ENCODE measurements at places on chromosomes 3 and 15.

- DNase-seq: no peak
These were observed 47.5 kb upstream of the SNRK start for GRCh38 chr3:43238801-43239200.

DNA sequence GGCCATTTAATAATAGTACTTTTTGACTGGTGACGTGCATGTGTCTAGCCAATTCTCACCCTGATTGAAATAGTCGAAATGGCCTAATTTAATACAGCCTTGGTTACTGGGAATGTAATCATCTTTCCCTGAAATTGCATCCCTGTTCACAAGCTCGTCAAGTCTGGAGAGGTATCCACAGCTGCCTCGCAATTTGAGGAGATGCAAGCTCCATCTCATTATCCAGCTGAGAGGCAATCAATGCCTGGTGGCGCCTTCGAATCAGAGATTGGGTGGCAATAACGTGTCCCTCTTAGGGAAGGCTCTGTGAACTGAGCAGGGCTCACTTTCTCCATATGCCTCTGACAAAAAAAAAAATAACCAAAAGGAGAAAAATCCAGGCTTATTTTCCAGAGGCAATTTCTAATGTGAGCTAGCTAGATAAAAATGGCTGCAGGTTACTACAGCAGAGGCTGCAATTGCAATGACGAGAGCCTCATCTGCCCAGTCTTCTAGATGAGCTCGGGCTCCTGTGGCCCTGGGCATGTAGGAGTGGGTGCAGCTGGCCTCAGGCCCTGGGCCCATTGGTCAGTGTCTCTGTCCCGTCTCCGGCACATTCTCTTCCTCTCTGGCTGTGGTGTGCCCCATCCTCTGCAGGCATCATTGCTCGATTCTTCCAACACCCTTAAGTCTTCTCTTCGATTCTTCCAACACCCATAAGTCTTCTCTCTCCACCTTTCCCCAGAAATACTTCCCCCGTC, 487.5 kb downstream of the GABRG3 start:
- no peak for DNase-seq

DNA sequence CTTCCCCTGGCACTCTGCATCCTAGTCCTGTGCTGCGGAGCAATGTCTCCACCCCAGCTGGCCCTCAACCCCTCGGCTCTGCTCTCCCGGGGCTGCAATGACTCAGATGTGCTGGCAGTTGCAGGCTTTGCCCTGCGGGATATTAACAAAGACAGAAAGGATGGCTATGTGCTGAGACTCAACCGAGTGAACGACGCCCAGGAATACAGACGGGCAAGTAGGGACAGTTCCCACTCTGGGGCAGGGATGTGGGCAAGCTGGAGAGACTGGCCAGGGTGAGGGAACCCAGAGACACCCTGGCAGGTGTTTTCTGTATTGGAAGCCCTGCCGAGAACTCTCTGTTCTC, 247 bp downstream of the FETUB start:
- DNase-seq: no peak

- no peak for DNase-seq
These were observed 13.1 kb downstream of the PARL start for GRCh38 chr3:183871541-183871940.

GRCh38 chr15:32020156-32020555, 10.2 kb upstream of the CHRNA7 start:
- no peak for DNase-seq

GRCh38 chr3:108518895-108519294, 8.5 kb upstream of the MYH15 start:
- DNase-seq: no peak

GRCh38 chr3:67045711-67046465, 47.8 kb downstream of the KBTBD8 start:
- DNase-seq: no peak

GRCh38 chr15:67820992-67821783, 4.1 kb upstream of the SKOR1 start:
- DNase-seq: peak; percentile 57

DNA sequence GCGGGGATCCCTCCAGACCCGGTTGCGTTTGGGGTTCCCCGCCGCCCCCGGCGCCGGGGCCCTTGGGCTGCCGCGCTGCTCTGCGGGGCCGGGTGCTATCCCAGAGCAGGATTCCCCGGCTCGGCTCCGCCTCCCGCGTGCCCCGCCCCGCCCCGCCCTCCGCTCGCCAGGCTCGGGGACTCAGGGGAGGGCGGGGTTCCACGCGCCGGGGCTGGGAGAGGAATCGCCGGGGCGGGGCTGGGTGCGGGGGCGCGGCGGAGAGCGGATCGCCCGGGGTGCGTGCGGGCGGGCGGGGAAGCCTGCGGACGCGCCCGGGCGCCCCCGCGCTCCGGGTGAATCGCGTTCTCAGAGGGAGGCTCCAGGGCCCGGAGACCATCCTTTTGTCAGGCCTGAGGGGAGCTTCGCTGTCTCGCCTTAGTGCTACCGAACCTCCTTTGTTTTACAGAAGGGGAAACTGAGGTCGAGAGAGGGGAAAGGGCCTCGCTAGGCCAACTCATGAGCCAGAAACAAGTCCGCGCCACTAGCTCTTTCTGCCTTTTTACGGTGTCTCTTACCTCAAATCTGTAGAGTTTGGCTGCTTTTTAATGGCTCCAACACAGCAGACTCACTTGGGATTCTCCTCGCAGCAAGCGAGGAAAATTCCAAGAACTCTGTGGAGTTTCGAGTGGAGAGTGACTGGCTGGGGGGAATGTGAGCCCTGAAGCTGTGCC, at the start of gene TMEM158:
Gene TMEM158, minus strand, starts transcription at position 82 of the 710 bp plus-strand sequence. CDS start 260 bp downstream, outside the sequence.
- DNase-seq: peak; percentile 85

GRCh38 chr15:68400066-68400456, 31.9 kb downstream of the ITGA11 start:
- DNase-seq: no peak

- DNase-seq: no peak
These were observed 32.2 kb downstream of the GOLGA6A start for GRCh38 chr15:74050127-74050526.

- DNase-seq: peak; percentile 30
These were observed 2.6 kb downstream of the CYP19A1 start for GRCh38 chr15:51335538-51336410.

- peak; percentile 48 for DNase-seq
These were observed 50.7 kb downstream of the ADAMTS17 start for GRCh38 chr15:100291106-100291505.

- no peak for DNase-seq
These were observed 42.5 kb downstream of the IL16 start for GRCh38 chr15:81239190-81239589.

DNA sequence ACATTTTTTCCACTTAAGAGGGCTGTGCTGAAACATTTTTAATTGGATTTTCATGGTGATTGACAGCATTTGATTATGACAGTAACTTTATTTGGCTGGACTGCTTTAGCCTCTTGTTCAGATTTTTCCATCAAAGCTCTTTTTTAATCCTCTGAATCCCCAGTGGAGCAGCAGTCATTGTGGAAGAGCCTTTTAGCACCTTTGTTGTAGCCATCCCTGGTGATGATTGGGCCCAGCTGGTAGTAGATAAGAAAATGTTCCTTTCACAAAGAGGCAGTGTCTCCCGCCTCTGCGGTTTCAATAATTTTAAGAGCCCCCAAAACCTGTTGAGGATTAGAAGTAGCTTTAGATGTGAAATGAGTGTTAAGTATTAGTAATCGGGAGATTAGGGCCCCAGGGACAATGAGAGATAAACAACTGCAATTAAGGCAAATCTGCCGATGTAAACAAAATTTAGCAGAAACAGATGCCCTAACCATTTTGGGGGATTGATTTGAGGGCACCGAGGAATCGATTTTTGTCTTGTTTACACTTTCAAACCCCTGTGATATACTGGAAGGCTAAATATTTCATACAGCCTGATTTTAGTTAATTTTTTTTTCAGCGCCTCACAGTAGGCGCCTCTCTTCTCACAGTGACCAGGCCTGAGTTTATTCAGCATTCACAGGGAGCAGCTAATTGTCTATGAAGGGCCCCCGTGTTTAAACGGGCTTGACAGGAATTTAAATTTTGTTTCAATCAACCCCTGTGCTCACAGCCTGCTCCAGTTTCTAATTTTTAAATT, 43.2 kb upstream of the SKOR1 start:
- no peak for DNase-seq

GRCh38 chr15:99424978-99425656, 140.7 kb upstream of the MEF2A start:
- peak; percentile 84 for DNase-seq

DNA sequence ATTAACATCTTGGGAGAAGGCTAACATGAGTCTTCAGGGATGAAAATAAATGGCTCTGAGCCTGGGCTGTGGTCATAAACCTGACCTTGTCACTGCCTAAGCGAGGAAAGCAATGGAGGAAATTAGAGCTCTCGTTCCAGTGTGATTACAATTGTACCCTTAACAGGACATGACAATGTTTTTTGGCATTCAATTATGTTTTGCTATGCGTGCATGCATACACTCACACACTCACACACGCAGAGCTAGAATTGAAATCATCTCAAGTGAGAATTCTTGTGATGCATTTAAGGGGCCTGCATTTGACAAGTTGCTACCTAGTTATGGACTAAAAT, 24.1 kb downstream of the ZNF80 start:
- DNase-seq: no peak

DNA sequence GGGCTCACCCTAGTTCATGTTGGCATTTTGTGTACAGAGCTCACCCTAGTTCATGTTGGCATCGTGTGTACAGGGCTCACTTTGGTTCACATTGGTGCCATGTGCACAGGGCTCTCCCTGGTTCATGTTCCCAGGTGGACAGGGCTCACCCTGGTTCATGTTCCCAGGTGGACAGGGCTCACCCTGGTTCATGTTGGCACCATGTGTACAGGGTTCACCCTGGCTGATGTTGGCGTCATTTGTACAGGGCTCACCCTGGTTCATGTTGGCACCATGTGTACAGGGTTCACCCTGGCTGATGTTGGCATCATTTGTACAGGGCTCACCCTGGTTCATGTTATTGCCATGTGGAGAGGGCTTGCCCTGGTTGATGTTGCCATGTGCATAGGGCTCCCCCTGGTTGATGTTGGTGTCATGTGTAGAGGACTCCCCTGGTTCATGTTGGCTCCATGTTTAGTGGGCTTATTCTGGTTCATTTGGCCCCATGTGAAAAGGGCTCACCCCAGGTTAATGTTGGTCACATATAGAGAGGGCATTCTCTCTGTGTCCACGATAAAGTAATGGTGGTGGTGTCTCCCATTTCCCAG, 31.7 kb upstream of the NR2C2 start:
- no peak for DNase-seq

DNA sequence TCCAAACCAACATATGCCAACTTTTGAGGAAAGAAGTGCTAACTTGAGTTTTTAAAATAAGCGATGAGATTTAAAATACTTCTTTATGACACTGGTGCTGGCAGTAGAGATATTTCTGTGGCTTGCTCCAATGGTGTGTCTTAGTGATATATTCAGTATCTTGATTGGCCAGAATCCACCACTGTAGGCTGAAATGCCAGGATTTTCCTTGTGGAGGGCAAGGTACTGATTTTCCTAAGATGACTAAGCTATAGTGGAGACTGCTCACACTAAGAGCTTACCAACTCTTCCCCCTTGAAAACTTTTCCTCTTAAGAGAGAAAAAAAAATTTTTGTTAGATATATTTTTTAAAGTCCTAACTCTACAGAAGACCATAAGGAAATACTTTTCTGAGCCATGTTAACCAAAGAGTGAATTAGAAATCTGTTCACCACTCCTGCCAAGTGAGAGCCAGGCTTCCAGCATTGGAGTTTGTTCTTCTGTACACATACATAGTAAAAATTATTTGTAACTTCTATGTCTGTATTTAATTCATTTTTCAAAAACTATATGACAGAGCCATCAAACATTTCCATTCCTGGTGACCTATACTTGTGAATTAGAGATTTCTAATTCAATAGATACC, 109.1 kb downstream of the PPP2R3A start:
- no peak for DNase-seq

GRCh38 chr3:359672-360071, 163.1 kb downstream of the CHL1 start:
- no peak for DNase-seq

DNA sequence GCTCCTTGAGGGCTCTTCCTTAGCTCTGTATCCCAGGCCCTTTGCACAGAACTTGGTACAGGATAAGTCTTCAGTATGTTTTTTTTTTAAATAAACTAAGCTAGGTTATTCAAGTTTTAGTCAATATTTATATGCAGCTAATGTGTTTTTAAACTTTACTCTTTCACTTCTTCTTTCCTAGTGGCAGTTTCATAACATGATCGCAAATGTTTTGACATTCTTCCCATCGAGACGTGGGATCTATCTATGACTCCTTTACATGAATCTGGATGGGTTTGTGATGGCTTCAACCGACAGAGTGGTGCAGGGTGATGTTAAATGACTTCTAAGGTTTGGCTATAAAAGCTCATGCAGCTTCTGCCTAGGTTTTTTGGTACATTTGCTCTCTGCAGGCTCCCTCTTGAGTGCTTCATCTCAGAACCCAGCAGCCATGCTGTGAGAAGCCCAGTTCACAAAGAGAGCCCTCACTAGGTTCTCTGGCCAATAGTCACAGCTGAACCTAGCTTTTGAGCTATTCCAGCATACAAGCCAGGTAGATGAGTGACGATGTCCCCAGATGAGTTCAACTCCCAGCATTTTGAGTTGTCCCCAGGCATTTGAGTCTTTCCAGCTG, 13.5 kb upstream of the MECOM start:
- no peak for DNase-seq

- peak; percentile 92 for DNase-seq
These were observed 559 bp downstream of the PKM start for GRCh38 chr15:72230197-72231065.
